ENCODE measurements at places on chromosomes 4 and X.

DNA sequence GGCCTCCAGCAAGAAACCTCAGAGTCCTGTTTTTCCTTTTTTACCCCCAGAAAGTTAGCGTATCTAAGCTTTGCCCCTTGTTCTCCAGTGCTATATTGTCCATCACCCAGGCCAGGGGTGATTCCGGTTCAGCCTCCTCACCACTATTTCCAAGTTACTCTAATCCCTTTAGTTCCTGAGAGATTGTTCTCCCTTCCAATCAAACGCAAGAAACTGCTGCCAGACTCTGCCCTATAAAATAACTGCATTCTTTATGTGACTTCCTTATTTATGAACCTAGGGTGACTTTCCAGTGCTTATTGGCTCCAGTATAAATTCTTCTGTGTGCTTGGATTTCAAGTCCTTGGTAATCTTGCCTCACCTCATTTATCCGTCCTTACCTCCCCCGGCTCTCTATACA lies 65.7 kb downstream of the CLCN5 start:
- H3K4me1 ChIP-seq = no peaks in the 10 kb centered on the region
- H3K4me3 ChIP-seq = no peak overlapping the region
- no peaks in the 10 kb centered on the region for H3K36me3 ChIP-seq

GRCh38 chr4:127788517-127788916 lies 6.4 kb downstream of the HSPA4L start:
- H3K4me1 ChIP-seq = no peaks in the 10 kb centered on the region
- DNase-seq = no peak
- H3K4me3 ChIP-seq = no peak overlapping the region
- H3K36me3 ChIP-seq = peaks cover 1% of the 10 kb centered on the region
- H3K27me3 ChIP-seq = peaks cover 55% of the 10 kb centered on the region

GRCh38 chr4:37754410-37755185 lies 68.4 kb upstream of the RELL1 start:
- DNase-seq = peak; percentile 59
- peak overlapping the region; percentile 43 for H3K4me3 ChIP-seq
- H3K36me3 ChIP-seq = no peaks in the 10 kb centered on the region

DNA sequence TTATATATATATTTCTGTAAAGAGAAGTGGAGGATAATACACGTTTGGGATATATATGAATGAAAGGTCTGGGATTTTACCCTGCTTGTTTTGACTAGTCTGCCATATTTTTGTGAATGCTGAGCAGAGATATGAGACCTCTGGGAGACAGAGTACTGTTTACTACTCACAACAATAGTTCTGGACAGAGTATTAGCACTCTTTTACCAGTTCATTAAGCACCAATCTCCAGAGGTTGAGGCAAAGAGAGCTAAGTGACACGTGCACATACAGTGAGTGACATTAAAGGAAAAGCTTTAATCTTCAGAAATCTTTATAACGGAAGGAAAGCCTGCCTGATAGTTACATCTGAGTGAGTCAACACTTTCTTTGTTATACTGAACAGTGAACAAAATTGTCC lies 1452.7 kb upstream of the TENM3 start:
- no peak overlapping the region for H3K27ac ChIP-seq
- H3K4me3 ChIP-seq = no peak overlapping the region
- no peaks in the 10 kb centered on the region for H3K27me3 ChIP-seq
- no peaks in the 10 kb centered on the region for H3K36me3 ChIP-seq
- H3K4me1 ChIP-seq = no peaks in the 10 kb centered on the region
- no peak for DNase-seq

- H3K4me1 ChIP-seq = no peaks in the 10 kb centered on the region
- no peaks in the 10 kb centered on the region for H3K27me3 ChIP-seq
- H3K27ac ChIP-seq = no peak overlapping the region
- DNase-seq = no peak
These were observed 750.5 kb downstream of the ADGRL3 start for GRCh38 chr4:61950625-61951024.

DNA sequence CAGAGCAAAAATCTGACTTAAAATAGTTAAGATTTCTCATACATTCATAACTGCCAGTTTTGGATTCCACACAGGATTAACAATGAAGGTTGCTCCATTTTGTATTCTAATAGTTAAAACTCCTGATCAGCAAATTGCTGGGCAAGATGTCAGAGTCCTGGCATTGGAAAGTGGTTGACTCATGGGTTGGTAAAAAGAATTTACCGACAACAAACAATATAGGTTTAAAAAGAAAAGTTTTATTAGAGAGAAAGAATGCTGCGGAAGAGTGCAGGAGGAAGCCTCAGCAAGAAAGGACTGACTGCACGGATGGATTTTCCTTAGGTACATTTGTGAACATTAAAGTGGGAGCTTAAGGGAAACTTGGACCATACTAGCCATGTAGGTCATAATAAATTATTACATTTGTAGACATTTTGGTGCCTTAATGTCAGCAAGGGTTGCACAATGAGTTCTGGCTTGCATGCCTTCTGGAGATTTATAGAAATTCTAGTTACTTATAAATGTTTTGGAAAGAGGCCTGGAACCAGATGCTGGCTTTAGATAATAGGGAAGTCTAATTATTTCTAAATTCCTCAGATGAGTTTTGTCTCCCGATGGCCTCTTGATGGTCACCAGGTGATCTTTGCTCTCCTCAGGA lies 25.4 kb upstream of the IL2 start:
- no peaks in the 10 kb centered on the region for H3K27me3 ChIP-seq
- H3K4me3 ChIP-seq = no peak overlapping the region
- peaks cover 2% of the 10 kb centered on the region for H3K4me1 ChIP-seq

- no peaks in the 10 kb centered on the region for H3K4me1 ChIP-seq
- no peak for DNase-seq
- H3K27me3 ChIP-seq = no peaks in the 10 kb centered on the region
These were observed 101.9 kb upstream of the CCSER1 start for GRCh38 chr4:90025248-90025647.

GRCh38 chrX:140318296-140318695 lies 186.6 kb downstream of the SOX3 start:
- no peak overlapping the region for H3K4me3 ChIP-seq
- no peak overlapping the region for H3K27ac ChIP-seq
- no peak for DNase-seq
- no peaks in the 10 kb centered on the region for H3K36me3 ChIP-seq
- H3K27me3 ChIP-seq = no peaks in the 10 kb centered on the region

- H3K27ac ChIP-seq = peak overlapping the region; percentile 52
- H3K4me1 ChIP-seq = peaks cover 15% of the 10 kb centered on the region
These were observed 4.7 kb downstream of the HAND2 start for GRCh38 chr4:173525118-173526011.

- H3K4me1 ChIP-seq = peaks cover 13% of the 10 kb centered on the region
- H3K27ac ChIP-seq = no peak overlapping the region
- H3K36me3 ChIP-seq = no peaks in the 10 kb centered on the region
- H3K27me3 ChIP-seq = no peaks in the 10 kb centered on the region
- no peak overlapping the region for H3K4me3 ChIP-seq
These were observed 159.7 kb upstream of the ATP6AP2 start for GRCh38 chrX:40420899-40421729.

DNA sequence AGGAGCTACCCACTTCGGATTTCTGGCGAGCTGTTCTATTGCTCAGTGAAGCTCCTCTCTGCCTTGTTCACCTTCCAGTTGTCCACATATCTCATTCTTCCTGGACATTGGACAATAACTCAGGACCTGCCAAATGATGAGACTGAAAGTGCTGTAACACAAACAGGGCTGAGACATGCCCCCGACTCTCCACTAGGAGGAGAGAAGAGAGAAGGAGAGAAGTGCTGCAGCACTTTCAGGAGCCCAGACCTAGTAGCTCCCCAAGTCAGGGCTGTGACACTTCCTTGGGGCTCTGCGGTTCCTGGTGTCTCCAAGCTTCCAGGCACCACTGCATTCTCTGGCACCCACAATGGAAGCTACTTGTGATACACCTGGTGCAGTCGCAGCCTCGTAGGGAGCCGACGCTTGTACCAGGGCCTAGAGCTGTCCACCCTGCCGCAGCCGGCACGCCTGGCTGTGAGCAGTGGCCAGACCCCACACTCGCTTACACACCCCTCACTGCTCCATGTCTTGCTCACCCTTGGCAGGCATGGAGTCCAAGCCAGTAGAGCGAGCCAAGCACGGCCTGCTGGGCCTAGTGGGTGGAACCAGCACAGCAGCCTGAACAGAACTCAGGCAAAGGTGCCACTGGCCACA lies 234.9 kb downstream of the TECRL start:
- DNase-seq = no peak
- no peaks in the 10 kb centered on the region for H3K4me1 ChIP-seq
- no peak overlapping the region for H3K4me3 ChIP-seq
- H3K27me3 ChIP-seq = no peaks in the 10 kb centered on the region
- no peaks in the 10 kb centered on the region for H3K36me3 ChIP-seq
- H3K27ac ChIP-seq = no peak overlapping the region

- H3K4me3 ChIP-seq = no peak overlapping the region
- H3K27me3 ChIP-seq = no peaks in the 10 kb centered on the region
- H3K36me3 ChIP-seq = no peaks in the 10 kb centered on the region
- DNase-seq = no peak
These were observed 52.3 kb upstream of the PDK3 start for GRCh38 chrX:24412637-24413363.

- no peaks in the 10 kb centered on the region for H3K27me3 ChIP-seq
- H3K4me1 ChIP-seq = no peaks in the 10 kb centered on the region
- H3K27ac ChIP-seq = no peak overlapping the region
- DNase-seq = no peak
- no peak overlapping the region for H3K4me3 ChIP-seq
- H3K36me3 ChIP-seq = no peaks in the 10 kb centered on the region
These were observed 25.5 kb downstream of the MAGEA4 start for GRCh38 chrX:151938172-151938571.

DNA sequence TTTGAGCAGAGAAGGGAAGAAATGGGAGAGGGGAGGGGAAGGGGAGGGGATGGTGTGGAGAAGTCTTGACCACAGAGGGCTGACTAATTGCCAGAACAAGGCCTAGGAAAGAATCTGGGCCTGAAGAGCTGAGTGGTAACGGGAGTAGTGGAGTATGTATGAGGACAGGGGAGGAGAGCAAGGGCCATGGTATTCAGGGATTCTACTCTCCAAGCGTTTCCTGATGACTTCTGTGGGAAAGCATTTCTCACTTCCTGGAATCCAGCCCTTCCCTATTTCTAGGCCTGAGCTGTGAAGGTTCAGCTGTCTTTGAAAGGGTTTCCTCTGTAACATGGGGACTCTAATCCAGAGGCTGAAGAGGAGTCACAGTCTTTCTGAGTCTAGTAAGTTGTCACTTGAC lies 19.7 kb upstream of the SOX3 start:
- no peaks in the 10 kb centered on the region for H3K27me3 ChIP-seq
- no peak overlapping the region for H3K27ac ChIP-seq
- H3K4me3 ChIP-seq = no peak overlapping the region
- no peak for DNase-seq
- no peaks in the 10 kb centered on the region for H3K4me1 ChIP-seq
- no peaks in the 10 kb centered on the region for H3K36me3 ChIP-seq

- H3K27ac ChIP-seq = no peak overlapping the region
- H3K27me3 ChIP-seq = peaks cover 17% of the 10 kb centered on the region
- H3K4me1 ChIP-seq = no peaks in the 10 kb centered on the region
- DNase-seq = peak; percentile 23
- H3K36me3 ChIP-seq = no peaks in the 10 kb centered on the region
These were observed 6.8 kb upstream of the SOWAHB start for GRCh38 chr4:76904646-76905190.

- peaks cover 55% of the 10 kb centered on the region for H3K27me3 ChIP-seq
- peaks cover 3% of the 10 kb centered on the region for H3K36me3 ChIP-seq
These were observed 1.1 kb upstream of the LCORL start for GRCh38 chr4:18022572-18023050.

- H3K36me3 ChIP-seq = no peaks in the 10 kb centered on the region
- H3K27me3 ChIP-seq = no peaks in the 10 kb centered on the region
- H3K4me3 ChIP-seq = no peak overlapping the region
- no peak for DNase-seq
These were observed 119.8 kb downstream of the SPOCK3 start for GRCh38 chr4:167114416-167114971.

GRCh38 chrX:51779306-51779705 lies 36.1 kb downstream of the GSPT2 start:
- H3K4me3 ChIP-seq = no peak overlapping the region
- DNase-seq = no peak
- H3K27me3 ChIP-seq = peaks cover 12% of the 10 kb centered on the region
- H3K27ac ChIP-seq = no peak overlapping the region

DNA sequence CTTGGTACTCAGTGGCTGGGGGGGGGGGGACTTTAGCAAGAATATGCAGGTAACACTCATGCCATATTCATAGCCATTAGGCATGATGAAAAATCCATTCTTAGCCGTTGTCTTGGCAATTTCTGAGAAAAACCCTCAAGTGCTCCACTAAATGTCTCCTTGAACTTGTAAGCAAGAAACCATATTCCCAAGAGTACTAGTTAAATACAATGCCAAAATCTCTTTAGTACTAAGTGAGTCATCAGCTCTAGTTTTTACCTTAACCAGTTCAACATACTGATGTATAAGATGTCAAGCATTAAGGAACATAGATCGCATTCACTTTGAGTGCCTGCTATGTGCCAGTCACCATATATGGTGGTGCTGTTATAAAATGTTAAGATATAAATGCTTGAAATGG lies 27.5 kb downstream of the UBE2D3 start:
- peaks cover 68% of the 10 kb centered on the region for H3K36me3 ChIP-seq
- H3K4me3 ChIP-seq = no peak overlapping the region
- H3K27me3 ChIP-seq = no peaks in the 10 kb centered on the region
- H3K27ac ChIP-seq = no peak overlapping the region
- peaks cover 7% of the 10 kb centered on the region for H3K4me1 ChIP-seq

DNA sequence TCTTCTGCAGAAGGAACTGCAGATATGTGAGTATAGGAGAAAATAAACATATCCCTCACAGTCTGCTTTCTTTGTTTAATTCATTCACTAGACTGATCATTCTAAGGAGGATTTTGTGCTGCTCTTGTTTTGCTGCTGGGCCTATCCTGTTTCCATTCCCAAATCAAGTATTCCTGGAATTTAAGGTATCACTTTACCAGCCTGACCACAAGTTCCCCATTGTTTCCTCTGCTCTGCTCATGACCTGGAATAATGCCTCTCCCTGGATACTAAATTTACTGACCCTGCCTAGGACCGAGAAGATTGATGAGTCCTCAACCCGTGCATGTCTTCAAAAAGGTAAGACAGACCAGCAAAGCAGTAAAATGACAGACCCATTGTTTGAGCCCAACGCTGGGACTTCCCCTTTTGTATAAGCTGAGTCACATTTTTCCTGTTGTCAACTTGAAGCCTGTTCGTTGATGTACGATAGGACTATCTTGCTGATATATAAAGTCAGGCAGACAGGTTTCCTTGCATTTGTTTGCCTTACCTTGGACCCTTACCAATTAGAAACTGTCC lies 85.5 kb upstream of the TET2 start:
- H3K27me3 ChIP-seq = peaks cover 1% of the 10 kb centered on the region
- DNase-seq = peak; percentile 81
- peak overlapping the region; percentile 94 for H3K27ac ChIP-seq
- peaks cover 35% of the 10 kb centered on the region for H3K4me1 ChIP-seq

DNA sequence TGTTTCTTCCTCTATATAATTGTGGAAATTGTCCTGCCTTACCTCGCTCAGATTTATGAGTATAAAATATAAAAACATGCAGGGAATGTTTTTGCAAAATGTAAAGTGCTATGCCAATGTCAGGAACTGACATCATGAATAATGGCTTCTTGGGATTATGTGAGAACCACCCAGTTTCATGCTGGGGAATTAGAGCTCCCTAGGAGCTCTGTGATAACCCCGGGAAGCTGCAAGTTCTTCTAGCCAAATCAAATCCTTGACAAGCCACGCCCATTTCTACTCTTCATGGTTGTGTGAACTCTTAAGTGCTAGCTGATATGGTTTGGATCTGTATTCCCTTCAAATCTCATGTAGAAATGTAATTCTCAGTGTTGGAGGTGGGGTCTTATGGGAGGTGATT lies 85.9 kb upstream of the PAK3 start:
- H3K4me1 ChIP-seq = no peaks in the 10 kb centered on the region
- no peaks in the 10 kb centered on the region for H3K36me3 ChIP-seq
- no peak overlapping the region for H3K27ac ChIP-seq

Data from activated CD4-positive, alpha-beta T cell treated with anti-CD3 and anti-CD28 coated beads, Interleukin-2, amount 10 ng/mL, durations not matched to agents 24 days and 14 days (primary cell).